ENCODE measurements at places on chromosomes 16 and 17.

GRCh38 chr17:42803074-42803883 is 4.6 kb downstream of the CNTD1 start:
- no peak overlapping the region for H3K4me3 ChIP-seq
- peaks cover 9% of the 10 kb centered on the region for H3K4me1 ChIP-seq
- H3K36me3 ChIP-seq = peaks cover 5% of the 10 kb centered on the region
- DNase-seq = no peak
- peaks cover 5% of the 10 kb centered on the region for H3K27me3 ChIP-seq

GRCh38 chr17:41324180-41325075 is 8.9 kb upstream of the KRTAP17-1 start:
- H3K4me1 ChIP-seq = peaks cover 33% of the 10 kb centered on the region
- H3K4me3 ChIP-seq = no peak overlapping the region
- peaks cover 9% of the 10 kb centered on the region for H3K36me3 ChIP-seq
- DNase-seq = no peak
- peak overlapping the region; percentile 33 for H3K27ac ChIP-seq

GRCh38 chr16:57462978-57463362 is 491 bp downstream of the POLR2C start:
- peaks cover 28% of the 10 kb centered on the region for H3K36me3 ChIP-seq
- H3K27ac ChIP-seq = peak overlapping the region; percentile 98
- no peaks in the 10 kb centered on the region for H3K27me3 ChIP-seq
- peak; percentile 17 for DNase-seq

- peaks cover 48% of the 10 kb centered on the region for H3K36me3 ChIP-seq
- DNase-seq = peak; percentile 16
- H3K4me1 ChIP-seq = peaks cover 36% of the 10 kb centered on the region
- H3K27me3 ChIP-seq = no peaks in the 10 kb centered on the region
- H3K27ac ChIP-seq = no peak overlapping the region
Measured at GRCh38 chr16:17238285-17239028, 232.3 kb downstream of the XYLT1 start.

DNA sequence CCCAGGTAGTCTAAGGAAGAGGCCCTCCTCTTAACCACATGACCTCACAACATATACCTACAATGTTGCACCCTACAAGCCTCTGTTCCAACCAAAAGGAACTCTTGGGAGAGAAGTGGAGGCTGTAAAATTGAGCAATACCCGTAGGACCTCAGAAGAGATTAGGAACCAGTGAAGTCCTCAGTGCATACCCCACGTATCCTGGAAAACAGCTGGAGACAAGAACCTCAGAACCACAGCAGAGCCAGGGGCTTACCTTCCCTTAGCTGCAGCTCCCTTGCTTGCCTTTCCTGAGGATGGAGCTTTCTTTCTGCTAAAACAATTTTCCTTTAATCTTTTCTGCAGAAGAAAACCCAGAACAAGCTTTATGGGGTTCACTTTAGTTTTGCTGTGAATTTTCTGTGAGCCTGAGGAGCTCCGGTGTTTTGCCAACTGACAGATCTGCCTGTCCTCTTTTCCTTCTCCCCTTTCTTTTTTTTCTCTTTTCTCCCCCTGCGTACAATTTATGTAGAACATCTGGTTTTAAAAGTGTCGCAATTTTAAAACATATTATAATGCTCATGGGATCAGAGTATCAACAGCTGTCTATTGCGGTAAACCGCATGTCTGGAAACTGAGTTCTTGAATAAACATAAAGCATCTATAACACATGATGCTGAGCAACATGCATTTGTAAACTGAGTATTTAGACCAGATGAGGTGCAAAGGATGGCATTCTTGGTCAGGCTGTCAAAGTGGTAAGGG is 226.4 kb upstream of the MAF start:
- no peak for DNase-seq
- no peak overlapping the region for H3K4me3 ChIP-seq
- no peaks in the 10 kb centered on the region for H3K36me3 ChIP-seq
- H3K27ac ChIP-seq = no peak overlapping the region

GRCh38 chr16:71746442-71747046 is 22.0 kb upstream of the PHLPP2 start:
- H3K4me1 ChIP-seq = peaks cover 3% of the 10 kb centered on the region
- H3K36me3 ChIP-seq = peaks cover 44% of the 10 kb centered on the region
- H3K4me3 ChIP-seq = no peak overlapping the region
- H3K27ac ChIP-seq = no peak overlapping the region

GRCh38 chr16:73792199-73793020 is 504.2 kb upstream of the PSMD7 start:
- H3K4me1 ChIP-seq = no peaks in the 10 kb centered on the region
- no peaks in the 10 kb centered on the region for H3K27me3 ChIP-seq
- no peaks in the 10 kb centered on the region for H3K36me3 ChIP-seq
- no peak overlapping the region for H3K4me3 ChIP-seq
- no peak for DNase-seq
- H3K27ac ChIP-seq = no peak overlapping the region

GRCh38 chr16:5653789-5654188 is 556.2 kb upstream of the EEF2KMT start:
- H3K27ac ChIP-seq = no peak overlapping the region
- H3K4me1 ChIP-seq = no peaks in the 10 kb centered on the region
- DNase-seq = no peak
- H3K27me3 ChIP-seq = no peaks in the 10 kb centered on the region

- H3K4me1 ChIP-seq = peaks cover 2% of the 10 kb centered on the region
- no peaks in the 10 kb centered on the region for H3K36me3 ChIP-seq
- peaks cover 8% of the 10 kb centered on the region for H3K27me3 ChIP-seq
- DNase-seq = no peak
- no peak overlapping the region for H3K4me3 ChIP-seq
- H3K27ac ChIP-seq = no peak overlapping the region
Measured at GRCh38 chr17:62824290-62825131, 16.4 kb upstream of the MARCHF10 start.

DNA sequence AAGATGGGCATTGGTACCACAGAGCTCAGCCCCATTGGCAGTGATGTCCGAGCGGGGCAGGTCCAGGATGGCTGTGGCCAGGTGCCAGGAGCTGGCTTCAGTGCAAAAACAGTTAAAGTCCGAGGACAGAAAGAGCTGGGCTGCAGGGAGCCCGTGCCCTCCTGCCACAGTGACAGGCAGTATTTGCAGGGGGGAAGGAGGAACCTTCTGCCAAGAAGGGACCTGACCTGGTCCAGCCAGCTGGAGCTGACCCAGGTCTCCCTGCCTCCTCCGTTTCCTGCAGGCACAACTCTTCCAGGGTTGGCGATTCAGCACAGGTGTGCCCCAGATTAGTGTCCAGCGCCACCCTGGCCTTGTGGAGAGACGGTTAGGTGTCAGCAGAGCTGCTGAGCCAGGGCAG is 199.0 kb downstream of the ENGASE start:
- H3K4me1 ChIP-seq = no peaks in the 10 kb centered on the region
- peaks cover 12% of the 10 kb centered on the region for H3K27me3 ChIP-seq
- no peak for DNase-seq
- no peak overlapping the region for H3K4me3 ChIP-seq
- no peak overlapping the region for H3K27ac ChIP-seq

DNA sequence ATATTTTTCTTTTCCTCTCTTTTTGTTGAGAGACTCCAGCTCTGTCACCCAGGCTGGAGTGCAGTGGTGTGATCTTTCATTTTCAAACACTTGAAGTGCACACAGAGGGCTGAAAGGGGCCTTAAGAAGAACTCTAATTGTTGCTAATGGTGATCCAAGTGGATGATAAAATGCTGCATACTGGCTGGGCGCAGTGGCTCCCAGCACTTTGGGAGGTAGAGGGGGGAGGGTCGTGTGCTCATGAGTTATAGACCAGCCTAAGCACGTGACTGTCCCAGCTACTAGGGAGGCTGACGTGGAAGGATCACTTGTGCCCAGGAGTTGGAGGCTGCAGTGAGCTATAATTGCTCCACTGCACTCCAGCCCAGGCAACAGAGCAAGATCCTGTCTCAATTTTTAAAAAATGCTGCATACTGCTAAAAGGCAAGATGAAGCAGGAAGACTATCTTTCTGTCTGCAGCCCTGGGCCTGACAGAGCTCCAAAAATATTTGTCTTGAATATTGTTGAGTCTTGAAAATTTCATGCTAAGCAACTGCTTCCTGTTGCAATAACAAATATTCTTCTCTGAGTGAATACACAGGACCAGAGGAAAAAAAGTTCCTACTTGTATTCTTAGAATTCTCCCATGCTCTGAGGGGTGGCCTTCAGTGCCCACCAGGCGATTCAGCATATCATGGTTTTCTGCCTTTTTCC is 63.7 kb upstream of the AKTIP start:
- H3K27me3 ChIP-seq = peaks cover 3% of the 10 kb centered on the region
- H3K4me3 ChIP-seq = no peak overlapping the region
- H3K36me3 ChIP-seq = no peaks in the 10 kb centered on the region
- DNase-seq = no peak
- no peak overlapping the region for H3K27ac ChIP-seq

DNA sequence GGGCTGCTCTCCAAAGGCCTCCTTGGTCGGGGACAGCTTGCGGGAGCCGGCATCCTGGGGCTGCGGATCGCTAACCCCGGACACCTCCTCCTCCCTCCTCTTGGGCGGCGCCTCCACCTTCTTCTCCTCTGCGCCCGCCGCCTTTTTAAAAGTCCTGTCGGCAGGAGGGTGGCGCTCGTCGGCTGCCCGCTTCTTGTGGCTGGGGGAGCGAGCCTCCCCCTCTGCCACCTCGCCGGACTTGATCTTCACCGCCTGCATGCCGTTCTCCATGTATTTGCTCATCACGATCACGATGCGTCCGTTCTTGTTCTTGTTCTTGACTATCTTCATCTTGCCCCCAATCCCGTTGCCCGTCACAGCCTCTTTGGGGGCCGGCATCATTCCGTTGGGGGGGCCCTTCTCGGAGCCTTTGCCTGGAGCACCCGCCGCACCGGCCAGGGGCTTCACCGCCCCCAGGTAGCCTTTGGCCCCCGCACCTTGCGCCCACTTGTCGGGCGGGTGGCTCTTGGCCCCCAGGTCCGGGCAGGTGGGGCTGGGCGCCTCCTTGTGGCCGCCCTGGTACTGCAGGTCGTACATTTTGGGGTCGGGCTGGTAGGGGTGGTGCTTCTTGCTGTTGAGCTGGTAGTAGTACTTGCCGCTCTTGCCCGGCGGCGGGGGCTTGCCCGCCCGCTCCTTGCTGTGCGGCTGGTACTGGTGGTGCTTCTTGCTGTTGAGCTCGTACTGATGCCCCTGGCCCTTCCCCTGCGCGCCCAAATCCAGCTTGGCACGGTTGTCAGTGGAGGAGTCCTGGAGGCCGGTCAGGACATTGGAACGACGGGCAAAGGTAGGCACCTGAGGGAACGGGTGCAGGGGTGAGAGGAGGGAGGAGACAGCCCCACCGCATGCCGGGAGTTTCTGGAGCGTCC is 4.4 kb downstream of the CBX4 start:
- DNase-seq = no peak
- H3K27ac ChIP-seq = no peak overlapping the region
- H3K27me3 ChIP-seq = peaks cover 3% of the 10 kb centered on the region
- no peak overlapping the region for H3K4me3 ChIP-seq
- peaks cover 30% of the 10 kb centered on the region for H3K36me3 ChIP-seq

- H3K4me3 ChIP-seq = no peak overlapping the region
- H3K4me1 ChIP-seq = peaks cover 8% of the 10 kb centered on the region
- peaks cover 3% of the 10 kb centered on the region for H3K27me3 ChIP-seq
- H3K36me3 ChIP-seq = no peaks in the 10 kb centered on the region
- no peak for DNase-seq
Measured at GRCh38 chr16:81268509-81268908, 30.0 kb downstream of the BCO1 start.

GRCh38 chr16:28208824-28209223 is 2.9 kb downstream of the XPO6 start:
- H3K27me3 ChIP-seq = no peaks in the 10 kb centered on the region
- H3K4me1 ChIP-seq = peaks cover 40% of the 10 kb centered on the region
- peak overlapping the region; percentile 81 for H3K4me3 ChIP-seq
- H3K36me3 ChIP-seq = peaks cover 38% of the 10 kb centered on the region
- H3K27ac ChIP-seq = peak overlapping the region; percentile 83

DNA sequence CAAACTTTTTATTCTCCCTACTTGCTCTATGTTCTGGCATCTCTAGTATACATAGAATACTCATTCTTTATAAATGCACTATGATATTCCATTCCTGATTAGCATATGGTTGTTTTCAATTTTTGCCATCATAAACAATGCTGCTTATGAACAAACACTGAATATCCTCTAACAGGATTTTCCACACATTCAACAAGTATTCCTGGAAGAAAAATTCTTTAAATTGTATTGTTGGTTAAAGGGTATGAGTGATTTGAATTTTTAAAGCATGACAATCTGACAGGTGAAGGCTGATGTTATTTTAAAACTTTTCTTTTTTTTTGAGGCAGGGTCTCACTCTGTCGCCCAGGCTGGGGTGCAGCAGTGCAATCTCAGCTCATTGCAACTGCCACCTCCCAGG is 11.5 kb downstream of the APPBP2 start:
- peaks cover 8% of the 10 kb centered on the region for H3K4me1 ChIP-seq
- no peak overlapping the region for H3K27ac ChIP-seq
- H3K36me3 ChIP-seq = peaks cover 32% of the 10 kb centered on the region
- H3K4me3 ChIP-seq = no peak overlapping the region
- H3K27me3 ChIP-seq = no peaks in the 10 kb centered on the region

DNA sequence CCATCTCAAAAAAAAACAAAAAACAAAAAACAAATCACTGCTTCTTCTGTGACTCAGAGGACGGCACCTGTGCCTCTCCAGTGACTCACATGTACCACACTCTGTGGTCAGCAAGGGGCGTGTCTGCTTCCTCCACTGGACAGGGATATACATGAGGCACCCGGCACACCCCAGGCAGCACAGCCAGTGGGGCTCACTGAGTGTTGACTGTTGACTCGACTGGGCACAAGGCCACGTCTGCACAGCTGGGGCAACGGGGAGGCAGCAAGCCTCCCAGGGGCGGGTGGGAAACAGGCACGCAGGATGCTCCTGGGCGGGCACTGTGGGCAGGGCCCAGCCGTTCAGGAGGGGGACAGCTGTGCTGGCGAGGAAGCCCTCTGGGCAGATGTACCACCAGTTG is 64.1 kb downstream of the TIMM22 start:
- no peaks in the 10 kb centered on the region for H3K4me1 ChIP-seq
- DNase-seq = peak; percentile 15
- peaks cover 48% of the 10 kb centered on the region for H3K36me3 ChIP-seq

- H3K4me3 ChIP-seq = peak overlapping the region; percentile 44
- H3K27me3 ChIP-seq = no peaks in the 10 kb centered on the region
- peaks cover 51% of the 10 kb centered on the region for H3K4me1 ChIP-seq
Measured at GRCh38 chr17:51263006-51263405, 2.7 kb downstream of the UTP18 start.

DNA sequence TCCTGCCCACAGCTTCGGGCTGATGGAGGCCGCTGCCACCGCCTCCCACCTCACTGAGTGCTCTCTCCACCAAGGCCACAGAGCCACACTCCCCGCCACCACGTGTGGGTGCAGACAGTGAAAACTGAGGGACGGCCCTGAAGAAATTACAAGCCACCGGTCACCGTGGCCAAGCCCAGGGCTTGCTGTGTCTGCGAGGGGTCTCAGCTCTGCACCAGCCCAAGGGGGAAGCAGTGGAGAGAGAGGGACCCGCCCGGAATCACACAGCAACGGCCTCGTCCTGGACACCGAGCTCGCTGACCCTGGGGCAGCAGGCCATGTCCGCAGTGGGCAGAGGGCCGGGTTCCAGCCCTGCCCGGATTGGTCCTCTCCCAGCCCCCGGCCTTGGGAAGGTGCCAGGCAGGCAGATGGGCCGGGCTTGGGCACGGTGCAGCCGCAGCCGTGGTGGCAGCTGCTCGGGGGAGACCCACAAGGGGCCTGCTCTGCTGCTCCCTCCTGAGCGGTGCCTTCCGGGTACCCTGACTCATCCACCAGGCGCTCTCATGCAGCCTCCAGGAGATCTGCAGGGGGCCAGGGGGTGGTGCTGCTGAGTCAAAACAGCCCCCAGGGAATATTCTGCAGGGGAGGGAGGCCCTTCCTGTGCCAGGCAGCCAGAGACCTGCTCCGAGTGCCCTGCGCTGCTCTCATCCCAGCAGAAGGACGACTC is 52.0 kb downstream of the CBFA2T3 start:
- no peak overlapping the region for H3K4me3 ChIP-seq
- peaks cover 2% of the 10 kb centered on the region for H3K27me3 ChIP-seq
- peaks cover 8% of the 10 kb centered on the region for H3K4me1 ChIP-seq
- no peaks in the 10 kb centered on the region for H3K36me3 ChIP-seq
- H3K27ac ChIP-seq = no peak overlapping the region

Measured in activated CD4-positive, alpha-beta T cell treated with anti-CD3 and anti-CD28 coated beads, Interleukin-2, amount 10 ng/mL, durations not matched to agents 7 days and 5 days (primary cell).